ENCODE measurements at places on chromosomes 2 and 18.

DNA sequence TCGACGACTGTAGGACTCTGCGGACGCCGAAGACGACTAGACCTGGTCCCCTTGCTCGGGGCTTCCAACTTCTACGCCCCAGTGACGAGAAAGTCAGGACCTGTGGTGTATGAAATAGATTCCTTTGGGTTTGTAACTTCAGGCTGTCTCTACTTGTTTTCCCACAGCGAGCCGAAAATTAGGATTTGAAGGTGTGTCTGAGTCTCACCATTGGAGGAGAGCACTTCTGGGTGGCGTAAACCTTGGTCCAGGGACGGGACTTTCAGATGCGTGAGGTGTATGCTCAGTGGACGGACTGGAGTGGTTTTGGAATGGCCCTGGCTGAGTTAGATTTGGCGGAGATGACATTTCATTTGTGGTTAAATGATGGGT, 1.3 kb downstream of the BIRC6 start:
- no peaks in the 10 kb centered on the region for H3K27me3 ChIP-seq
- peaks cover 54% of the 10 kb centered on the region for H3K4me1 ChIP-seq
- H3K36me3 ChIP-seq = no peaks in the 10 kb centered on the region
- peak overlapping the region; percentile 51 for H3K4me3 ChIP-seq

DNA sequence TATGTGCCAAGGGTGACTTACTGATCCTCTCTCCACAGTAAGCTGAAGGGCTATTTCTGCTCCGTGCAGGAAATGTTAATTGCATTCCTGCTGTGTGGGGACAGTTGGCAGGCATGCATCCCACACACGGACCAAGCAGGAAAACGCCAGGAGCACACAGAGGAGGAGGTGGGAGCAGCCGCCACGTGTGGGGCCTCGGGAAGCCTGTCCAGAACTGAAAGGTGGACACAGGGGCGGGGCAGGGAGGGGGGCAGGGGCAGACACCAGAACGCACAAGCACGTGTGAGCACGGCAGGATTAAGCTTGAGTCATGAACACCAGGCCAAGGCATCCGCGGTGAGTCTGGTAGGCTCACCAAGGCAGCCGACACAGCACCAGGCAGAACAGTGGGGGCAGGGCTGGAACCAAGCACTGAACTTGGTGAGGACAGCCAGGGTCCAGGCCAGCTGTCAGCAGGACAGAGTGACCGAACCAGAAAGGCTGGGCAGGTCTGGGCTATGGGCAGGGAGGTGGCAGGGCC, 177.1 kb downstream of the EIPR1 start:
- H3K36me3 ChIP-seq = no peaks in the 10 kb centered on the region
- DNase-seq = no peak
- no peaks in the 10 kb centered on the region for H3K4me1 ChIP-seq
- no peaks in the 10 kb centered on the region for H3K27me3 ChIP-seq
- H3K27ac ChIP-seq = no peak overlapping the region

GRCh38 chr2:216370961-216371712, 1.1 kb downstream of the MARCHF4 start:
- no peaks in the 10 kb centered on the region for H3K36me3 ChIP-seq
- peaks cover 17% of the 10 kb centered on the region for H3K4me1 ChIP-seq
- H3K27me3 ChIP-seq = peaks cover 25% of the 10 kb centered on the region
- no peak overlapping the region for H3K27ac ChIP-seq
- DNase-seq = no peak

DNA sequence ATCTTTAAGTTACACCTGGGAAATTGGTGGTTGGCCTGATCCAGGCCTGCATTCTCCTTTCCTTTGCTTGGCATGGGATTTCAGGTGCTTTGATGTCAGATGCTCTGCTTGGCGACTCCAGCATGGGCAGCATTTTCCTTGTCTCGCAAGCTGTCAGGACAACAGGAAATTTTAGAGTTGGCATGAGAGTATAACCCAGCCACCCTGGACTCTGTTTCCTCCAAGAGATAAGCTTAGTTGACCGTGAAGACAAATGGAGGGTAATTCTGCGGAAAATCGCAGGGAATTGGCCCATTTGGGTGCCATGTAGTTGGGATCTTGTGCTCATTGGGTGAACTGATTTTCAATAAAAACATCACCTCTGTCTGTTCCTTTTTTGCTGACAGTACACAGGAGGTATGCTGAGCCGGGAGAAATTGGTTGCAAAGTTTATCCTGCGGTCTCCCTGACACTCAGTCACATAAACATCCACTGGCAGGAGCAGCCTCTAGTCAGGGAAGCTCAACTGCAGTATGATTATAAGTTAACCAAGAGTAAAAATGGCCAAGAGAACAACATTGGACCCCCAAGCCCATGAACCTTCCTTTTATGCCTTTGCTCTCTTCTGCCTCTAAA, 409.9 kb downstream of the SETBP1 start:
- H3K4me1 ChIP-seq = no peaks in the 10 kb centered on the region
- H3K27ac ChIP-seq = no peak overlapping the region
- DNase-seq = no peak
- no peak overlapping the region for H3K4me3 ChIP-seq

GRCh38 chr18:11937874-11938478, 29.9 kb upstream of the MPPE1 start:
- H3K27ac ChIP-seq = no peak overlapping the region
- no peak overlapping the region for H3K4me3 ChIP-seq
- DNase-seq = peak; percentile 65
- H3K27me3 ChIP-seq = no peaks in the 10 kb centered on the region
- no peaks in the 10 kb centered on the region for H3K4me1 ChIP-seq

- H3K4me1 ChIP-seq = no peaks in the 10 kb centered on the region
- no peak overlapping the region for H3K27ac ChIP-seq
- no peaks in the 10 kb centered on the region for H3K36me3 ChIP-seq
- H3K27me3 ChIP-seq = no peaks in the 10 kb centered on the region
These were observed 37.0 kb downstream of the HAUS1 start for GRCh38 chr18:46141199-46141598.

GRCh38 chr2:217599906-217600305, 402.9 kb downstream of the TNS1 start:
- DNase-seq = no peak
- no peaks in the 10 kb centered on the region for H3K36me3 ChIP-seq
- no peak overlapping the region for H3K4me3 ChIP-seq
- H3K27me3 ChIP-seq = no peaks in the 10 kb centered on the region
- no peaks in the 10 kb centered on the region for H3K4me1 ChIP-seq

DNA sequence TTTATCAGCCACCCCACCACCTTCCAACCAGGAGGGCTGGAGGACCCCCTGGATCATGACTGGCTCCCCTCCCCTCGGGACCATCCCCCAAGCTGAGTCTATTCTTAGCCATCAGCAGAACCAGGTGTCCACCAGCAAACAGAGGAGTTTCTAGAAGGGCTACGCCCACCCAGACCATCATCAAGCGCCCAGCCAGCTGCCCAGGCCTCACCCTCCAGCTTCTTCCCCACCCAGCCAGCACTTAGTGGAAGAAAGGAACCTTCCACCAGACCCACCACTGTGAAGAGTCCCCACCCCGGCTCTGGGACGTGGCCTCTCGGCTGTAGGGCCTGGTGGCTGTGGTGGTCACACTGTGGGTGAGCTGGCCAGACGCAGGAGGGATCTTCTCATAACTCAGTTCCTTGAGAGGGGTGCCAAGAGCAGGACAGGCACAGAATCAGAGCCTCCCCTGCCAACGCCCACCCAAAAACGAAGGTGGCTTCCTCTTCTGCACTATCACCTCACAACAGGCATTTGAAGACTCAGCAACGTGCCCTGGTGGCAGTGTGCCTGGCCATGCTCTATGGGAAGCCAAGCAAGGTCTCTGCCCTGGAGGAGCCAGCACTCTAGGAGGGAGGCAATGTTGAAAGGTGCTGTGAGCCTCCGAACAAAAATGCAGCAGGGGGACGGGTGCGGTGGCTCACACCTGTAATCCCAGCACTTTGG, 19.0 kb downstream of the BIN1 start:
- no peak overlapping the region for H3K27ac ChIP-seq
- DNase-seq = no peak
- peaks cover 31% of the 10 kb centered on the region for H3K4me1 ChIP-seq
- no peak overlapping the region for H3K4me3 ChIP-seq
- no peaks in the 10 kb centered on the region for H3K27me3 ChIP-seq

DNA sequence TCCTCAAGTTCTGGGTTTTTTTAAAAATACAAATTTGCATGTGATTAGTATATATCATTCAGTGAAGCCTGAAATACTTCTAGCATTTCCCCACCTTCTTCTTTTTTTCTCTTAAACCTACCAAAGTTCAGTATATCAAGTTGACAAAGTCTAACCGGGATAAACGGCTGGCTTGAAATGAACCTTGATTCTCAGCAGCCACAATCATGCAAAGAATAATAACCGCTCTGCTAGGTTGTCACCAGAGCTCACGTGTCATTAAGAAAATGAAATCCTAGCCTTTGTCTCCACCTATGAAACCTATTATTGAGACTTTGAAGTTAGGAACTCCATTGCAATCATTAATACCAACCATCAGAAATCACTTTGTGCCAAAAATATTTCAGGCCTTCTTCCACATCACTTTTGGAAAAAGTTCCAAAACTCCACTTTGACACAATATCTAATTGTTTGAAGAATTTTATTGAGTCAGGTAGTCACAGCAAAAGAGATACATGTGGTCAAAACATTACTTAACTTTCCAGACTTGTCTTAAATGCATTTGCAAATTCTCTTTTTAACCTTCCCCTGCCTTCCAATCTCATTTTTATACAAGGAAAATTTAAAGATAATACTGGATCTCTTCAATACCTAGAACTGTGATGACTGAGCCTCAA, 285.6 kb upstream of the ACVR2A start:
- no peak overlapping the region for H3K4me3 ChIP-seq
- H3K27me3 ChIP-seq = no peaks in the 10 kb centered on the region
- DNase-seq = no peak

GRCh38 chr18:44626807-44627206, 53.9 kb upstream of the SETBP1 start:
- H3K4me1 ChIP-seq = no peaks in the 10 kb centered on the region
- no peak for DNase-seq
- H3K4me3 ChIP-seq = no peak overlapping the region

GRCh38 chr18:59268721-59269562, 4.3 kb downstream of the RAX start:
- no peak overlapping the region for H3K4me3 ChIP-seq
- no peak overlapping the region for H3K27ac ChIP-seq
- peak; percentile 14 for DNase-seq
- peaks cover 42% of the 10 kb centered on the region for H3K4me1 ChIP-seq
- no peaks in the 10 kb centered on the region for H3K36me3 ChIP-seq
- H3K27me3 ChIP-seq = peaks cover 59% of the 10 kb centered on the region

DNA sequence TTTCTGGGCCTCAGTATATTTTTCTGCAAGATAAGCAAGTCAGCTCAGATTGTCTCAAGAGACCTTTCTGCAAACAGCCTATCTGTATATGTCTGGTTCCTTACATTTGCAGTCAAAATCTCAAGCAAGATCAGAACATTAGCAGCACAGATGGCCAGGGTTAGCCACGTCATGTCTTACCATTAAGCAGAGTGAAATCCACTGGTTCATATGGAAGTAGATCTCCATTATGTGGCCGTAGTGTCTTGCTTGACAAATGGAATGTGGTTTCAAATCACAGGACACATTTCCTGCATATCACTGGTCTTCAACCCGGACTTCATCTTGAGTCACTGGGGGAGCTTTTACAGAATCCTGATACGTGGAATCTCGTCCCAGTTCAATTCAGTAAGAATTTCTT, 500.2 kb downstream of the FBXO15 start:
- H3K27ac ChIP-seq = no peak overlapping the region
- no peak for DNase-seq
- no peaks in the 10 kb centered on the region for H3K4me1 ChIP-seq
- H3K36me3 ChIP-seq = no peaks in the 10 kb centered on the region
- no peaks in the 10 kb centered on the region for H3K27me3 ChIP-seq

DNA sequence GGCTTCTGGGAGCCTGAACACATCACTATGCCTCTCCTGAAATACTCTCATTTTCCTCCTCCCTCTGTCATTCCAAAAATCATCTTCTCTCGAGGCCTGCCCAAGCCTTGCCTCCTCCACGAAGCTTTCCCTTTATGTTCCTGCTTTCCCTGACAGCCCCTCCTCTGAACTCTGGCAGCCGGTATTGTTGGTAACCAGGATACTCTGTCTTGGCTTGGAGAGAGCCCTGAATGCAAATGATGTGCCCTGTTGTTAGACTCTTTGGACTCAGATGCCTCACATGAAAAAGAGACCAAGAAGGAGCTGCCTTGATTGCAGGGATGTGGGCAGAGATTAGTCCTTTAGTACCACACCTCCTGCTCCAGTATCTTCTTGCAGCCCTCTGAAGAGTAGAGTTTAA, 138.5 kb upstream of the DLX2 start:
- peaks cover 4% of the 10 kb centered on the region for H3K27me3 ChIP-seq
- no peak overlapping the region for H3K4me3 ChIP-seq
- no peak overlapping the region for H3K27ac ChIP-seq
- no peaks in the 10 kb centered on the region for H3K36me3 ChIP-seq

DNA sequence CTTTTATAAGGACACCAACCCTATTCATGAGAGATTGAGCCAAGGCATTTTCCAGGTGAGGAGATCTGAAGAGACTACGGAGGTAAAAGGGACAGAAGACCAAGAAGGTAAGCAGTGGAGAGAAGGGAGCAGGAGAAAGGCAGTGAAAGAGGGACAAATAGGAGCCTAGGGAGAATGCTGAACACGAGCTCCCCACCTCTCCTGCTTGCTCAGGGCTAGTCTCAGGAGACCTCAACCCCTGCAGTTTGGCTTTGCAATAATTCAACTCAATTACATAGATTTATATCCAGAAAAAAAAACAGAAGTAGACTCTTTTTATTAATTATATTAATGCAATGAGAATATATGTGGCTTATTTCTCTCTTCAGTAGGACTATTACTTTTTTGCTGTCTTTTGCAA, 91.0 kb upstream of the DDX18 start:
- DNase-seq = no peak
- H3K36me3 ChIP-seq = no peaks in the 10 kb centered on the region
- H3K4me1 ChIP-seq = no peaks in the 10 kb centered on the region
- H3K27ac ChIP-seq = no peak overlapping the region
- H3K27me3 ChIP-seq = no peaks in the 10 kb centered on the region

DNA sequence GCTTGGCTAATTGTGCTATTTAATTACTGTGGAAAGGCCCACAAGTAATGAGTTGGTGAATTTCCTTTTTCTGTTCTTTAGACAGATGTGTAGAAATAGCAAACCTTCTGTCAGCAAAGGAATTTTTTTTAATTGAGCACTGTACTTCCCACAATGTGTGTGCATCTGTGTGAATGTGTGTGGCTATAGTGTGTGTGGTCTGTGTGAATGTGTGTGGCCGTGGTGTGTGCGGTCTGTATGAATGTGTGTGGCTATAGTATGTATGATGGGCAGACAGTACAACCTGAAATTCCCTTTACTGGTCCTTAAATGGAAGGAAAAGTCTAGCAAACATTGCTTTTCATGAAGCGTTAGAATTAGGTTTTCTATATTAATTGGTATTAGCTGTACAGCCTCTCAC, 203.5 kb upstream of the TPO start:
- H3K4me1 ChIP-seq = no peaks in the 10 kb centered on the region
- H3K27me3 ChIP-seq = no peaks in the 10 kb centered on the region
- H3K27ac ChIP-seq = no peak overlapping the region

GRCh38 chr2:3679616-3680393, 21.8 kb downstream of the ALLC start:
- DNase-seq = no peak
- H3K27me3 ChIP-seq = no peaks in the 10 kb centered on the region
- no peaks in the 10 kb centered on the region for H3K36me3 ChIP-seq
- no peak overlapping the region for H3K4me3 ChIP-seq
- no peak overlapping the region for H3K27ac ChIP-seq
- no peaks in the 10 kb centered on the region for H3K4me1 ChIP-seq

GRCh38 chr2:99857867-99858444, 284.4 kb downstream of the AFF3 start:
- no peak overlapping the region for H3K4me3 ChIP-seq
- no peaks in the 10 kb centered on the region for H3K27me3 ChIP-seq
- H3K4me1 ChIP-seq = peaks cover 19% of the 10 kb centered on the region
- no peak overlapping the region for H3K27ac ChIP-seq
- DNase-seq = no peak
